ENCODE measurements at places on chromosomes 16 and 17. TPM values are rescaled to one million over a fixed set of nuclear protein-coding genes. Genes with fewer than 3 reads are reported as not detected.

Gene SMIM22
- total RNA-seq, result not detected

DNA sequence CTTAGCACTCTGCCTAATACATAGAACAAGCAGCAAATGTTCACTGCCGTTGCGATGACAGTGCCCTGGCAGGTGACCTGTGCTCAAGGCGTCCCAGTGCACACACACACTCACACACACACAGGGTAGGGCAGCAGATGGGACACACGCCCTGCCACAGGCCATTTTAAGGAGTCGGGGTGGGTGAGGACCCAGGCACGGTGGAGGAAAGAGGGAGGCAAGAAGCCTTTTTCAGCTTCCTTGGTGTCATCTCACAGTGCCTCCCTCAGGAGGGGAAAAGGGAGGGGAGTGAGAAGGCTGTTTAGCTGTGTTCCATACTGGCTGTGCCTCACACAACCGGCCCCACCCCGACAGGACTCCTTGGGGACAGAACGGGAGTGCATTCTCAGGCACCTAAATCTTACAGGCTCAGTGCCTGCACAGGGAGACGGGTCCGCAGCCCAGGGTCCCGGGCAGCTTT lies 1.5 kb downstream of the PITPNM3 start:
- no peak for DNase-seq

- peak; percentile 12 for DNase-seq
These were observed 96.3 kb downstream of the TMEM114 start for GRCh38 chr16:8493972-8494371.

DNA sequence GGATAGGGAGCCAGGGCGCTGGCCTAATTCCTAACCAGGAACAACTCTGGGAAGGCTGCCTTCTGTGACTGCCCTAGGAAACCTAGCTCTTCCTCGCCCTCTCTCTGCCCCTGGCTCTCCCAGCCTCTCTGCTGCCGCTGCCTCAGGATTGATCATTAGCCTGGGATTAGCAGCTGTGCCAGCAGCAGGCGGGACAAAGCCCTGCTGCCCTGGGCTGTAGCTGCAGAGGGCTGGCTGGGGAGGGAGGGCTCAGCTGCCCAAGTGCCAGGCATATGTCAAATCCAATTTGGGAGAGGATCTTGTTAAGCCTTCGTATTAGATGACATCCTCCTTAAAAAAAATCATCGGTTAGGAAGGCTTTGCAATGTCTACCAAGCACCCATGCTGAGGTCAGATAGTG lies 144.8 kb upstream of the CCL2 start:
- no peak for DNase-seq

GRCh38 chr17:61380217-61380835 lies 19.3 kb upstream of the TBX2 start:
- peak; percentile 57 for DNase-seq

DNA sequence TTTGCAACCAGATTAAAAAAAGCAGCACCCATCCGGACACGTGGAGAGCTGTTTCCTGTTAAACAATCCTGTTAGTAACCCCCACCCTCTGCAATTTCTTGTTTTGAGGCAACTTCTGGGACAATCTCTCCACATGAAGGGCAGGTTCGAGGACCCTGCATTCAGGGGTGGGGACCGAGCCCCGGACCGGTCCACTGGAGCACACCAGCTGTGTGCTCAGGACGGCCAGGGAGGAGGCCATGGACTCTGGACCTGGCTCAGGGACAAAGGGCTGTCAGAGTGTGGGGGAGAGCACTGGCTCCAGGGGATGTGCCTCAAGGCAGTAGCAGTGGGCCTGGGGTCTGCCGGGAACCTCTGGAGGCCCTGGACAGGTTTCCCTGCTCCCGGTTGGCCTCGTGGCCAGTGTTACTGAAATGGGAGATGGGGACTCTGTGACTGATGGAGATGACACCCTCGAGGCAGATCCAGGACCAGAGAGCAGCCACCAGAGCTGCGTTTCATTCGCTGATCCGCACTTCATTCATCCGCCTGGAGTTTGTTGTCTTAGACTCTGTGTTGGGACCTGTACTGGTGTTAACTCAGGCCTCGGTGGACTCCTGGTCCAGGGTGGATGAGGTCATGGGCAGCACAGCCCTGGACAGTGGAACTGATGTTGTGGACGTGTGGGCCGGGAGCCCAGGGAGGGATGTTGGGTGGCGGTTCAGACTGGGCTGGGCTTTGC lies 2.9 kb upstream of the CPNE7 start:
- DNase-seq, result no peak

Gene FOXF1
- total RNA-seq, result 0.96 TPM

DNA sequence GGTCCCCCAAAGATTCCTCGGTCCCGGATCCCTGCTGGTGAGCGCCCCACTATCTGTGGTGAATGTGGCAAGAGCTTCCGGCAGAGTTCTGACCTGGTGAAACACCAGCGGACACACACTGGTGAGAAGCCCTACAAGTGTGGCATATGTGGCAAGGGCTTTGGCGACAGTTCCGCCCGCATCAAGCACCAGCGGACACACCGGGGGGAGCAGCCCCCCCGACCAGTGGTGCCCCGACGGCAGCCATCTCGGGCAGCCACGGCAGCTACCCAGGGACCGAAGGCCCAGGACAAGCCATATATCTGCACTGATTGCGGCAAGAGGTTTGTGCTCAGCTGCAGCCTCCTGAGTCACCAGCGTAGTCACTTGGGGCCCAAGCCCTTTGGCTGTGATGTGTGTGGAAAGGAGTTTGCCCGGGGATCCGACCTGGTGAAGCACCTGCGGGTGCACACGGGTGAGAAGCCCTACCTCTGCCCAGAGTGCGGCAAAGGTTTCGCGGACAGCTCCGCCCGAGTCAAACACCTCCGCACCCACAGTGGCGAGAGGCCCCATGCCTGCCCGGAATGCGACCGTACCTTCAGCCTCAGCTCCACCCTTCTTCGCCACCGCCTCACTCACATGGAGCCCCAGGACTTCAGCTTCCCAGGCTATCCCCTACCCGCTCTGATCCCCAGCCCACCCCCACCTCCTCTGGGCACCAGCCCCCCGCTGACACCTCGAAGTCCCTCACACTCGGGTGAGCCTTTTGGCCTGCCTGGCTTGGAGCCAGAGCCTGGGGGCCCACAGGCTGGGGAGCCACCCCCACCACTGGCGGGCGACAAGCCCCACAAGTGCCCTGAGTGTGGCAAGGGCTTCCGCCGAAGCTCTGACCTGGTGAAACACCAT lies 2.8 kb downstream of the ZNF48 start:
- no peak for DNase-seq

- DNase-seq, result no peak
These were observed 35.0 kb downstream of the NMT1 start for GRCh38 chr17:45096141-45096540.

DNA sequence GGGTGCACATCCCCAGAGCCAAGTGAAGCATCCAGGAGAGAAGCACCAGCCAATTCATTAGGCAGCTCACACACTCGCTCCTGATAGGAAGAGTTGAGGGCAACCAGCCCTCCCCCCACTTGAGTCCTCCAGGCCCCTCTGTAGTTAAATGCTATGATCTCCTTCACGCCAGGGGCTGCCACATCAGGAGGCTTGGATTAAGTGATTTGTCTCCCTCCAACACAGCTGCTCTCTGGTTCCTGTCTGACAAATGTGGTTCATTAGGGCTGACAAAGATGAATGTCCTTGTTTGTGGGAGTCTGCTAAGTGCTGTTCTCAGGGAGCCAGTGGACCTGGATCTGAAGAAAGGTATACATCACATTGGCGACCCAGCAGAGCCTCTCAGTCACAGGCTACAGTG lies 94.5 kb upstream of the WSCD1 start:
- no peak for DNase-seq

GRCh38 chr17:73740370-73740769 lies 96.1 kb upstream of the SDK2 start:
- no peak for DNase-seq

DNA sequence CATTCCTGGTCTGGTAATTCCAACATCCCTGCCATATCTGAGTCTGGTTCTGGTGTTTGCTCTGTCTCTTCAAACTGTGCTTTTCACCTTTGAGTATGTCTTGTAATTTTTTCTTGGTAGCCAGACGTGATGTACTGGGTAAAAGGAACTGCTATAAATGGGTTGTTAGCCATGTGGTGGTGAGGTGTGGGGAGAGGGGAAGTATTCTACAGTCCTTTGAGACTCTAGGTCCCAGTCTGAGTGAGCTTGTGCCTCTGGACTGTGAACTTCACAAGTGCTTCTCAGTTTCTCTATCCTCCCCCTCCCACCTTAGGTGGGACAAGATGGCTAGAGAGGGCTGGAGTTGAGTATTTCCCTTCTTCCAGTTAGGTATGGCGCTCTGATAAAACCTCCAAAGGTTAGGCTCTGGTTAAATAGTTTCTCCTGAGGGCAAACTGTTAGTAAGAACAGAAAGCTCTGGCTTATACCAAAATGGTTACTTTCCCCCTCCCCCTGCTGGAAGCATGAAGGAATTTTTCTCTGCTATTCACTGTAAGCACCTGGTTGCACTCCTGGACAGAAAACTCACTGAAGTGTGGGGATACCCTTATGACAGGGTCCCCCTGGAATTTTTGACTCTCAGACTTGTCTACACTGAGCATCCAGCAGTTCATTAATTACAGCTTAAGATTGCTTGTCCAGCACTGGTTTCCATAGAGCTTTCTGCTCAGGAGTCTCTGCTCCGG lies 87.8 kb downstream of the MARCHF10 start:
- DNase-seq, result no peak

DNA sequence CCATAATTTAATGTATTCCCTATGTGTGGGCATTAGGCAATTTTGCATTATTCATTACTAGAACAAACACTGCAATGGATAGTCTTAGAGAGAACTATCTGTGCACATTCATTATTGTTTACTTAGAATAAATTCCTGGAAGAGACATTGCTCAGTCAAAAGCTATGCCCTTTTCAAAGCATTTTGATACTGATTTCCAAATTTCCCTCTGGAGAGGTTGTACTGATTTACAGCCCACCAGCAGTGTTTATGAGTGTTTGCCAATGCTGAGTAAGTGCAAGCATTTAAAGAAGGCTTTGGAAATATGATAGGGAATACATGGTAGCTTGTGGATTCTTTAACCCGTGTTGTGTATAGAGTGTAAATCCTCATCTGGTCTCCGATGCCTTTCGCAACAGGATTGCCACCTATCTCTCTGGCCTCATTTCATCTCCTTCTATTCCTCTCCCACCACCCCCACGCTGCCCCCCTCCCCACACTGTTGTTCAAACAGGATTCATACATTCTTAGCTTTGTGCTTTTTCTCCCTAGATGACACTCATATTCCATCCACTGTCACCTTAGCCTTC lies 33.4 kb upstream of the MMD start:
- DNase-seq, result peak; percentile 49

- peak; percentile 57 for DNase-seq
These were observed 26.8 kb upstream of the PRKCA start for GRCh38 chr17:66275651-66276050.

Gene PLCG2
- total RNA-seq, result 29.9 TPM

DNA sequence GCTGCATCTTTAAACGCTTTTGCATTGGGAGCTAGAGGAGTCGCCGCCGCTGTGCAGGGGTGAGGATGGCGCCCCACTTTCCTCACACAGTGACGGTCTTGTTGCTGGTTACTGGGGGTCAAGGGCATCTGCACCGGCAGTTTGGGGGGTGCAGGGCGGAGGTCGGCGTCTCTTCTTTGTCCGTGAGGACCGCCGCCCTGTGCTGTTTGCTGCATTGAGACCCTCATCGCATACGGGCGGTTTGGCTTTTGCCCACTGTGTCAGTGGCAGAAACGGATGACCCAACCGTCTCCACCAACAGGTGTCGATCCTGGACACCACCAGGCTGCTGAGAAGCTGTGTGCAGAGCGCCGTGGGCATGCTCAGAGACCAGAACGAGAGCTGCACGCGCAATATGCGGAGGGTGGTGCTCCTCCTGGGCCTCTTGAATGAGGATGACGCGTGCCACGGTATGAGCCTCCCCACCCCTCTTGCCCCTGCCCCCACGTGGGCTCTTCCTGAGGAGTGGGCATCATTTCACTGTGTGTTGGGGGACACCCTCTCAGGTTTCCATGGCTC lies 61.2 kb upstream of the ENDOV start:
- no peak for DNase-seq

- DNase-seq, result peak; percentile 48
These were observed 496.9 kb upstream of the C16orf82 start for GRCh38 chr16:26569793-26570192.

GRCh38 chr16:53960954-53961616 lies 257.1 kb downstream of the FTO start:
- DNase-seq, result peak; percentile 55

Gene ACSM3
- 8.9 TPM for total RNA-seq

DNA sequence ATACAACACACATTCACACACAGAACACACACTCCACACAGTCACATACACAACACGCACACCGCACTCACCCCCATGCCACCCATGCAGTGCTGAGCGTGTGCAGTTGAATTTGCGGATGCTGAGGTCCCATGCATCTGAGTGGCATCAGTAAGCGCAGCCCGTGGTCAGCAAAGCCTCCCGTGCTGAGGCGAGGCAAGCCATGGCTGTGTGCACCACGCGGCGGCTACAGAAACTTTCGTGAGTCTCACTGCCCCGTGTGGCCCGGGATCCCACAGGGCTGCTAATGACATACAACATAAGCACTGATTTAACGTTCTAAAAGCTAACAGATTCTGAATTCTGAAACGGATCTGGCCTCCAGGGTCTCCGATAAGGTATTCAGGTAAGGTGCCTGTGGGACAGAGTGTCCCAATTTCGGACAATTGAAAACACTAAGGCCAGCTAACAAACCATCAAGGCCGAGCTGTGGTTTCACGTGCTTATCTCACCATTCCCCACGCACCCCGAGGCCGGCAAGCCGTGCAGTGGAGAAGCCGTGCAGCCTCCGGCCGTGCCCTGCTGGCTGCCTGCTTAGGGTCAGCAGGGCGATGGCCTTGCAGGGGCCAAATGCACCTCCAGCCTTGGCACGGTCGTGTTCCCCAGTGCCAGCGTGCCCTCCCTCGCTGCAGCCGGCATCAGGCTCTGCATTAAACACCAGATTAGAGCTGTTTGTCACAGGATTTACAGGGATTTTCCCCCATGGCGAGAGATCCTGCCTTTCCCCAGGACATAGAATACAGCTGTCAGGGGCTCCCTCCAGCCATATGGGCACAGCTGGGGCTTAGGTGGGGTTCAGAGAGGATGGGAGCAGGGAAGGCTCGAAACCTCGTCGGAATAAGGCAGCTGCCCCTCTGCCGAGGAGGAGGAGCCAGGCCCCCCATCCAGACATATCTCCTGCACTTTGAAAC lies 191.7 kb downstream of the C16orf95 start:
- peak; percentile 26 for DNase-seq

- DNase-seq, result no peak
These were observed 1.4 kb downstream of the RETREG3 start for GRCh38 chr17:42607769-42608168.

Gene MYH2
- 0.72 TPM for total RNA-seq

- DNase-seq, result no peak
These were observed 625 bp downstream of the DVL2 start for GRCh38 chr17:7233701-7234082.

GRCh38 chr17:37714897-37715296 lies 30.0 kb downstream of the HNF1B start:
- DNase-seq, result no peak

Gene CMTM1
- 10.8 TPM for total RNA-seq

Gene CLEC3A
- not detected for total RNA-seq

Gene METTL2A
- total RNA-seq, result 29.4 TPM

Gene PLXDC1
- total RNA-seq, result 9.9 TPM

Gene SMIM5
- total RNA-seq, result 8.7 TPM
